ENCODE measurements at places on chromosomes 2 and 18.

GRCh38 chr18:49161627-49162026 lies 210.9 kb upstream of the SMAD7 start:
- no peak for DNase-seq

DNA sequence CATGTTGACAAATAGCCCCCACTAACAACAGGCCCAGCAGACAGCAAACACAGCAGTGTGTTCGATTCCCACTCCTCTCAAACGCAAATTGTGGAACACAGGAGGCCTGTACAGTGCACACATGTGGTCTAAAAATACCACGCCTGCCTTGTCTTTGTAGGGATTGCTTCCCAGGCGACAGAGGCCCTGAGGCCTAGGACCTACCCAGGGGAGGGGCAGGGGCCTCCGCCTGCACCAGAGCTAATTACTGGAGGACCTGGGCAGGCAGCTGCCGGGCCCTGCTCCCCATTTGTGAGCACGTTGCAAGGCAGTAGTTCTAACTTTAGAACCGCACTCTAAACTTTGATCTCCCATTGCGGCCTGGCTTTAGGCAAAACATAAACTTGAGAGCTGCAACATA lies 316.0 kb downstream of the TXNL1 start:
- DNase-seq, result no peak

DNA sequence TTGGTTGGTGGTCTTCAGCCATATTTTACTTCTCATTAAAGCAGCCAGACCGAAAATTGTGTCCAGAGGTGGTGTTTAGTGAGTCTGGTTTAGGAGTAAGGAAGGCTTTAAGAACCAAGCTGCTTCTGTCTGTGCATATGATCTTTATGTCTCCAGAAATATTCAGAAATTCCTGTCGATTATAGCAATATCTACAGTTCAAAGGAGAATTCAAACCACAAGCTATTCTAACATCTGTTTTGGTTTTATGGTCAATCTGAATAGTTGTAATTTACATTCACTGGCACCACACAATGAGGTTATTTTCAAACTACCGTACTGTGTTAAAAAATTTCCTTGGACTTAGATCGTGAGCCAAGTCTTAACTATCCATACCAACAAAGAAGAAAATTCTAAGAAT lies 11.3 kb downstream of the UPP2 start:
- no peak for DNase-seq

- no peak for DNase-seq
Observed at GRCh38 chr2:98801286-98801685, 70.4 kb upstream of the MGAT4A start.

DNA sequence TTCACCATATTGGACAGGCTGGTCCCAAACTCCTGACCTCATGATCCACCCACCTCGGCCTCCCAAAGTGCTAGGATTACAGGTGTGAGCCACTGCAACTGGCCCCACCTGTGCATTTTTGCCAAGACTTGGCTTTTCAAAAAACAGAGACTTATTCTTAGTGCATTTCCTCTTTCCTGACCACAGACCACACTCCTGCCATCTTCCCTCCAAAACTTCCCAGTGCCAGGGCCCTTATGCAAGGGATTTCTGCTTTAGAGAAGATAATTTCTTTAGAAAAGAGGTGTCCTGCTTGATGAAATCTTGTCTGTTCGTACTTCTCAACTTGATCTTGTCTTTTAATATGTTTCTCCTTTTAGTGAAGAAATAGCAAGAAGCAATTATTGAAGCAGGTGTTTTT lies 98.8 kb upstream of the ZNF516 start:
- no peak for DNase-seq

DNA sequence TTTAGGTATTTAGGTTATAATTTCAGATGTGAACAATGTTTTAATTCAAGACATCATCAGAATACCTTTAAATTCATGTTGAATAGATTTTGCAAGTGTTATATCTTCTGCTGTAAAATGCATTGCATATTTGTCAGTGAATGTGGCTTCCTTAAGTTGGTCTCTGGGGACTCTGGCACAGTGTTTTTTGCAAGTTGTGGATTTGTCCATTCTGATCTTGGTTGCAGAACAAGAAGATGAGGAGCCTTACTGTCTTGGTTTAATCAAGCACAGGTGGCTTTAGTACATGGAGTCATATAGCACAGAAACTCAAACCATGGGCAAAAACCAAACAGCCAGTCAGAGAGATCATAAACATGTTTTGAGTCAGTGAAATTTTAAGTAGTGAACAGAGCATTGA lies 135.7 kb downstream of the ARHGAP28 start:
- no peak for DNase-seq

DNA sequence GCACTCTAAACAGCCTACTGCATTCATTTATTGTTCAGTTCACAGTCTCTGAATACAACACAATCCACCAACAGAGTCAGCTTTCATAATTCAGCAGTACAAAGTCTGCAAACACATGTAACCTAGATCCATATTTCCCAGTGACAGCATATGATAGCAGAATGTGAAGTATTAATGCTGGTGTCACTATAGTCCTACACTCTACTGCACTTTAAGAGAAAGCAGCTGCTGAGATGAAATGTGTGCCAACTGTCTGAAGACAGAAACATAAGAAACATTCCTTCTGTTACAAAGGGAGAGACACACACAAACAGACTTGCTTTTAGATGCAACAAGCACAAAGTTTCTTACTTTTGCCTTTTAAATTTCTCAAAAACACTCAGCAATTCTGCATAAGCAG lies 441.8 kb downstream of the ZEB2 start:
- no peak for DNase-seq

GRCh38 chr2:200383380-200384110 lies 77.1 kb downstream of the SPATS2L start:
- DNase-seq, result peak; percentile 70

DNA sequence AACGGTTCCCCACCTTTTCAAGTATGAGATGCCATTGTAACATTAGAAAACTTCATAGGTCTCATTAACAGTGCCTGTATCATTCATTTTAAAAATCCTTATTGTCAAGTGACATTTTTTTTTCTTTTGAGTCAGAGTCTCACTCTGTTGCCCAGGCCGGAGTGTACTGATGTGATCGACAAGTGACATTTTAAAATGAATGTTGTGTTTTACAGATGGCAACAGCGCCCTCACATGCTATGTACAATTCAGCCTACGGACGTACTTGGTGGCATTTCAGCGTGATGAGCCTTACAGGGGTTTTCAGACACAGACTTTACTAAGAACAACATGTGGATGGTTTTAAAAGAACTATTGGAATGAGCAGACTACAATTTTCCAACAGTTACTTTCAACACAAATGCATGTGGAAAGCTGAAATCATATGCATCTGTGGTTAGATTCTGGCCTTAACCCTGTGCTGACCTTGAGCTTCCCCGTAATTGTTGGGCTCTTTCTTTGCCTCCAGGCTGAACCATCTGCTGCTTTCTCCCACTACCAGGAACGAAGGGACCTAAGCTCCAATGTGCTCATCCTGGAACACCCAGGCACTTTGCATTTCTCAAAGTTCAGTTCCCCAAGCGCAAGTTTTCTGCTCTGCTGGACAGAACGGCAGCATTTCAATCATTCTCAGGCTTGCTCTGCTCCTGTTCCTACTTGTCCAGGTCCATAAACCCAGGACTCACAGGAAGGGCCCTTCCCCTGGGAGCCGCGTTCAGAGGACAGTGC lies 119.9 kb upstream of the NDUFV2 start:
- peak; percentile 42 for DNase-seq

DNA sequence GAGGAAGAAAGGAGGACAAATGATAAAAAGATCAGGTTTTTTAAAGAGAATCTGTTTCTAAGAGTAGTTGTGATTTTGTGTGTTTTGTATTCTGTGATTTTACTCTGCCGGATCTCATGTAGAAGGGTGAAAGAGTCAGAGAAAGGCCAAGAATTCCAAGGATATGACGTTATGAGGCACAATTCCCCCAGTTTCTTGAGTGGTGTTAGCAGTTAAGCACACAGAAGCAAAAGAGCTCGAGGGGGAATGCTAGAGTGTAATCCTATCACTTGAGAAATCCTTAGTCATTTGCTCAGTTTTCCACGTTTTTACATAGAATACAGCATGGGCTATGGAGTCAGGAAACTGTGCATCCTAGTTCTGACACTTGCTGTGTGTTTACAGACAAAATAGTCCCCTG lies 34.8 kb downstream of the METTL4 start:
- DNase-seq, result no peak

DNA sequence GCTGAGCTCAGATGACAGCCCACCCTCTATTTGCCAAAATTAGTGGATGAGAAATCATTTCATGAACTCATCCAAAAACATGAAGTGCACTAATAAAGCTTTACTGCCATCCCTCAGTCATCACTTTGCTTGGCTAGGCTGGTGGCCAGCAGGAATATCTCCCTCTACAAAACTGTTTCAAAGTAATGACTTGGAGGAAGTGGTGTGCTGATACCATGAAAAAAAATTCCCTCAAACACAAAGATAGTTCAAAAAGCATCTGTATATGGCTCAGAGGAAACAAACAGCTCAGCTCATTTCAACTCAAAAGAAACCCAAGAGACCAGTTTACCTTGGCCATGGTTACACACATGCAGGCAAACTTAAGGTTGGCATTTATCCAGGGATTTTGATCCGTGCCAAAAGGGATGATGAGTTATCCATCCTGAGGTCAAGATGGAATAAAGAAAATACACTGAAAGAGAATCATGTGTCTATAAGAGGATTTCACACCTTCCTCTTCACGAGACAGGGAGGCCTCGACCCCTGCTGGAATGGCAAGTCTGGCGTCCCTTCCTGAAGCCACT lies 18.4 kb upstream of the WIPF1 start:
- no peak for DNase-seq

- DNase-seq, result no peak
Observed at GRCh38 chr18:48848641-48849143, 102.1 kb downstream of the SMAD7 start.

DNA sequence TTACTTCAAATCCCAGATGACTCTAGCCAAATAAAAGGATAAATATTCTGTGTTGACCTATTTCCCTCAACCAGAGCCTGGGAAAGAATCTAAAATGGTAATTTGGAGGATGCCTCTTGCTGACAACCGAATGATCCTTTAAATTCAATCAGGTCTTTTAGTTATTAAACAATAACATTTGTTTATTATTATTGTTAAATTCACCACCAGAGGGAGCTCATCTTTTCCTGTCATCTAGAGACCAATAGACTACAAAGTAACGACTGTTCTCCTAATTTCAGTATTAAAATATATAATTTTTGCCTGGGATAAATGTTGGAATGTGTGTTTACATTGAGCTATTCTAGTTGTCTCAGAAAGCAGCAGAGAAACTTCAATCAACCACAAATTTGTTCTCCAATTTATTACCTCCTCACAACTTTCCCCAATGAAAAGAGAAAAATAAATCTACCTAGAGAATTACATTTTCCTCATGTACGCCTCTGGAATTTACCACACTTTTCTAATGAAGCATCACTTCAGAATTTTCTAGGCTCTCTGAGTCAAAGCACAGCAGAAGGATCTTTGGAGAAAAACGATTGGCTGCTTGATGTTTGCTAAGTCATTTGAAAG lies 142.7 kb downstream of the SCG2 start:
- no peak for DNase-seq

- DNase-seq, result no peak
Observed at GRCh38 chr2:12168354-12168753, 421.9 kb downstream of the LPIN1 start.

- no peak for DNase-seq
Observed at GRCh38 chr2:69962986-69963730, 1.7 kb upstream of the ASPRV1 start.

- DNase-seq, result no peak
Observed at GRCh38 chr2:144650907-144651306, 131.0 kb upstream of the ZEB2 start.

DNA sequence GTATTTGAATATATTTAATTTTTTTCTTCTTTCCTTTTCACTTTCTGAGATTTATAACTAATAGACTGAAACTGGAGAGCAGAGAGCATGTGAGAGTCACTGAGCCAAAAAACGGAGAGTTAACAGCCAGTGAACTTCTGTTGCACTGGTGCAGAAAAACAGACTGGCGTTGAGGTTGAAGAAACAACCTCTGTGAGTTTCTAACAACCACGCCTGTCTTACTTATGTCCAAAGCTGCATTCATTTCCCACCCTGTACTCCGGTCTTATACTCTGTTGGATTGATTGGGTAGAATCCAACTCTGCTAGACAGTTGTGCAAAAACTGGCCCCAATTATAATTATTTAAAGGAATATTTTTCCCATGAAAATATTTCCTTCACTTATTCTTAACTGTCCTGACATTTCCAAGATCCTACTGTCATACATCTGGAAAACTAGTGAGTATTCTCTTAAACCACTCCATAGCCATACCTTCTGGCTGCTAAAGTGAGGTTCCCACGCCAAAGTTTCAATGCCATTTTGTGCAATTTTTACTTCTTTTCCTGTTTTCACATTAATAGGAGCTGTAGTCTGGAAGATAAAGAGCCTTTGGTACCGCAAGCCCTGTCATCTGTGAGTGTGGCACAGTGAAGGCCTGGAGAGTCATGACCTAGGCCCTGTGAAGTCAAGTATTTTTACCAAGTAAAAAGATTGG lies 9.4 kb downstream of the CYP1B1 start:
- DNase-seq, result no peak

DNA sequence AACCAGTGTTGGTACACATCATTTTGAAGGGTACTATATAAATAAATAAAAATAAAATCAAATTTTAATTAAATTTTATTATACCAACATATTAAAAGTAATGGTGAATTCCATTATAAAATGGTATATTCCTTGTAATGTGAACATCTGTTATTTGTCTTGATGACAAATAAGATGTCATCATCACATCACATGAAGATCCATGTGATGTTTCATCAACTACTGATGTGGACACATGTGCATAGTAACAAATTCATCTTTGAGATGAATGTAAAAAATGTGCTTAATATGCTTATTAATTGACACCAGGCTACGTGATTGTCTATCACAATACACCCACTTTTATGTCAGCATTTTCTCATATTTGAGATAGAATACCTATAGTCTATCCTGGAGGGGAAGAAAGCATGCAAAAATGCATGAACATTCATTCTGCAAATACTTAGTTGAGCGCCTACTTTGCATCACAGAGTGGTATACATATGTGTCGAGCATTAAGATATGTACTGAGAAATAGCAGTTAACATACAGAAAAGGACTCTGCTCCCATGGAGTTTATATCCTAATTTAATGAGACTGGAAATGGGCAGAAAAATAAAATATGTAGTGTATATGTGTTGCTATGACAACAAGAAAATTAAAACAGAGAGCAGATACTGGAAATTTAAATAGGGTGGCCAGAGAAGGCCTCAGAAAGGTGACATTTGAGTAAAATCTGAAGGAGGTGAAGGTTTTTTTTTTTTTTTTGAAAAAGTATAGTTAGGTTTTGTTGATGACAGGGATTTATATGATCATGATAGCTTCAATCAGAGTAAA lies 281.1 kb downstream of the ARHGAP15 start:
- no peak for DNase-seq

DNA sequence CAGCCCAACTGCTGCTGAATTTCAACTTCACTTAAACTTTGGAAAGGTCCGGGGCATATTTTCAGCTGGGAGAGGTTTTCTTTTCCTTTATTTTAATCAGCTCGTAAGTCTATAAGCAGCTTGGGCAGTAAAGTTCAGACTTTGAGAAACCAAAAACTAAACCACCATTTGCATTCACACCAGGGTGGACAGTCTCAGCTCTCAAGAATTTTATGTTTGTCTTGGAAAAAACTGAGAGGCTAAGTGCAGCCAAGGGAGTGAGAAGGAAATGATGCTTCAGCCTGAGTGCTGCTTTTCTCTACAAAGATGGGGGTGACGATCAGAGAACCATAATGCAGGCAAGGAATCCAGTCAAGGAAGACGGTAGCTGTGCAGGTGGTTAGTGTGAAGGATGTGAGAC lies 30.2 kb downstream of the MCFD2 start:
- no peak for DNase-seq

All from hematopoietic multipotent progenitor cell (in vitro differentiated cells).